ENCODE measurements at places on chromosomes 5 and 9.

- DNase-seq = no peak
Measured at GRCh38 chr9:96399325-96399633, 15.8 kb upstream of the SLC35D2 start.

DNA sequence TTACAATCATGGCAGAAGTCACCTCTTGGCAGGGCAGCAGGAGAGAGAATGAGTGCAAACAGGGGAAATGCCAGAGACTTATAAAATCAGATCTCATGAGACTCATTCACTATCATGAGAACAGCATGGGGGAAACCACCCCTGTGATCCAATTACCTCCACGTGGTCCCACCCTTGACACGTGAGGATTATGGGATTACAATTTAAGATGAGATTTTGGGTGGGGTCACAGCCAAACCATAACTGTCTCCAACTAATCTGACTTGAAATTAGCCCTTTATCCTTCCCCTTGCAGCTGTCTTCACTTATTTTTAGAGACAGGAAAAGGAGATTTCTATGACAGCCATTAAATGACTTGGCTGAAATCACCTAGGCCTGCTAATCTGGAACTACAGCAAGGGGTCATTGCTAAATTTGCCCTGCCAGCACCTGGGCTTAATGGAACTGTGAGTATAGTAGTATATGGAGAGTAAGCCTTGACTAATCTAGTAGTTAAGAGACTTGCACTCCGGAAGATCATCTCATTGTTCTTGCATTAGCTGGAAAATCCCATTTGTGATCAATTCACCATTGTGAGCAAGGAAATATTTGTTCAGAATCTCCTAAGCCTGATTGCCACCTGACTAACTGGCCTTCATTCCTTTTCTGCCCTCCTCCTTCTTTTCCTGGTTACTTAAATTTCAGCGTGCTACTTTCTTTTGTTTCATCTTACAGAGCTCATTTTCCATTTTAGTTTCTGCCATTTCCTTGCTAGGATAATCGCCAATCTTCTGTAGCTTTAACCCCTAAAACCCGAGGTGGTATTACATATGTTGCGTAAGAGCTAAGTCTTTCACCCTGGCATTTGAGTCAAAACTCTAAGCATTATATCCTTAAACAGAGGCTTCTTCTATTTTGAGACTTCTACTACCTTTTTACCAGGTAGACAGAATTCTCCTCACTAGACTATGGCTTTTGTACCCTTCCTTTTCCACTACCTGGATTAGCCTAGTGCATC is 65.3 kb upstream of the RUSC2 start:
- no peak for DNase-seq

DNA sequence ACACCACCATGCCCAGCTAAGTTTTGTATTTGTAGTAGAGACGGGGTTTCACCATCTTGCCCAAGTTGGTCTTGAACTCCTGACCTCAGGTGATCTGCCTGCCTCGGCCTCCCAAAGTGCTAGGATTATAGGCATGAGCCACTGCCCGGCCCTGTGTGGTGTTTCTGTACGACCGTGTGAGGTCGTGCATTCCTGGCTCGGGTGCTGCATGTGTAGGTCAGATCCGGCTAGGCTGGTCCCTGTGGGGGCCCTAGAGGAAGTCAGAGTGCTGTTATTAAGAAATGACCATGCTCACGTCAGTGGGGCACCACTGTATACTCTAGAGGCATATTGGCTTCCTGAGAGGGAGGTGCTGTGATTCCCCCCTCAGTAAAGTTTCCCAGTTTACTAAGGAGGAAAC is 13.7 kb downstream of the WNK2 start:
- no peak for DNase-seq

DNA sequence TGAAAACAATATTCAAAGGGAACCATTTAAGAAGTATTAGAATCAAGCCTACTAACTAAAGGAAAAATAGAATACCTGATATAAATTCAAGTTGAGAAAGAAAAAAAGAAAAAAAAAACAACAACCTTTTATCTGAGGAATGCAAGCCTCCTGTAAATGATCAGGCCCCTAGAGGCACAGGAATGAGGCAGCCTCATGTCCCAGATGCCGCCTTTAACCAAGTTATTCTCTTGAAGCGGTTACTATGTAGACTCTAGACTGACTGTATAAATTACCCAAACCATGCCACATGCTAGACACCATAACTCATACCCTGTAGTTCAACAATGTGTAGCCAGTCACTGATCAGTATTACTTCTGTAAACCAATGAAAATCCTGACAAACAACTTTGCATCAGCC is 929.6 kb downstream of the TAF11L14 start:
- no peak for DNase-seq

DNA sequence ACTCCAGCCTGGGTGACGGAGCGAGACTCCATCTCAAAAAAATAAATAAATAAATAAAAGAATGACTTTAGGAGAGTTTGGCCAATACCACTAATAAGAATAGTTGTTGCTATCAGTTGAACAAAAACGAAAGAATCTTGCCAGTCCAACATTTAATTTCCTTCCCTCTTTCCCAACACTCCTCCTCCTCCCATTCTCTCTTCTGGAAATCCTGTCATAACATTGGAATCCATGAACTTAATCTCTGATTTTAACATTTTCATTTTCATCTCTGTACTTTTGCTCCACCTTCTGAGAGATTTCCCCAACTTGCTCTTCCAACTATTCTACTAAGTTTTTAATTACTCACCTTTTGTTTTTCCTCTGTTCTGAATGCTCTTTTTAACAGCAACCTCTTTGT is 42.8 kb upstream of the CDK20 start:
- peak; percentile 9 for DNase-seq

- peak; percentile 20 for DNase-seq
Measured at GRCh38 chr5:53100606-53101005, 9.0 kb downstream of the MOCS2 start.

DNA sequence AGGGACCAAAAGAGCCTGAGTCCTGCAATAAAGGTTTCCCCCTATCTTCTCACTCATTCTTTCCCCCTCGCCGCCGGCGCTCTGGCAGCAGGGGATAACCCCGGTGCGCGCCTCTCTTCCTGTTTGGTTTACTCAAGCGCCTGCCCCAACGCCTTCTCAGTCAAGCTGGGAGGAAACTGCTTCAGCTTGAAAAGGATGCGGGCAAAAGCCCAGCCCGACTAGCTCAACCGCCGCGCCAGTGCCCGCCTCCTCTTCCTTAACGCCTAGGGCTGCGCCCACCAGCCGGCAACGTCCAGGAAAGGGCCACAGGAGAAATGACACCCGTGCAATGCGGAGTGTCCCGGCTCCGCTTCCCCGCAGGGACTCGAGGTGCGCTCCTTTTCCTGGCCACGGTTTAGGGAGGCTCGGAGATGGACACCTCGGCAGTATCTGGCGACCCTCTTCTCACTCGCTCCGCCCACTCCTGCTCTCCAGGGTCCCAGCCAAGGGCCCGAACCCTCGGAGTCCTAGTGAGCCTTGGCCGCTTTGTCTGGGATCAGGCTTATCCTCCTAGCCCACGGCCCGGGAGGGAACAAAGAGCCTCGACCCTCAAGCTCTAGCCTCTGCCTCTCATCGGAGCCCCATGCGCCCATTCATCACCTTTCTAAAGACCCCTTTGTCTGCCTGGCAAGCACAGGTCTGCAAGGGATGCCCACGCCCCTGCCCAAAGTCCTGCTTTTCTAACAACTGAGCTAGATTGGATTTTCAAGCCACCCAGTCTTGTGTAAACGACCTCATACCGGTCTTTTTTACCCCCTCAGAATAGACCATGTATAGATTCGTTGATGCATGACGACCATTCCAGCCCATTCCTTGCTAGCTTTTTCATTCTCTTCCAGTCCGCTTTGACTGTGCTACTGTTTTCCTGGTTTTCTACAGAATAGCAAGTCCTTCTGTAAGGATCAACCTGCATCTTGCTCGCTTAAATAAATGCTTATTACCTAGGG is 2.0 kb downstream of the ST8SIA4 start:
- peak; percentile 61 for DNase-seq

DNA sequence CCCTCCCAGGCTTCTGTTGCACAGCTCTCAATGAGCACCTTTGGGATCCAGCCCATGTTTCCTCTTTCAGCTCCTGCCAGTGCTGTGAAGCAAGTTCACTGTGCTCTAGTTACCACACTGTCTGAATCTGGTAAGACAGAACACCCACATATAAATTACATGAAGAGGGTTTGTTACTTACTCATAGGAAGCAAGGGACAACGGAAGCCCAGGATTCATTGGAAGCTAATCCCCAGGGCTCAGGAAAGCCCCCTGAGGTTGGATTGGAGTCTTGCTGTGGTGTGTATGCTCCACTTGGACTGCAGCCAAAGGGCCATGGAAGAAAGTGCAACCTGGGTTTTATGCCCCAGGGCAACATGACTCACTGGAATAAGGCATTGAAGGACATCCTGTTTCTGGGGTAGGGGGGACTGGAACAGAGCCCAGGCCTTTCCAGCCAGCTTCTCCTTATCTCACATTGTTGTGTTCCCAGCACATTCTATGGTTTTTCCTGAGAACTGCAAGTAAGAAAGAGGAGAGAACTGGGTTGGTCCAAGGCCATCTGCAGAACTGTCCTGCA is 15.6 kb upstream of the CLK4 start:
- DNase-seq = peak; percentile 93

Measured in choroid plexus epithelial cell (primary cell).